Stimulated activated CD4-positive, alpha-beta T cell treated with anti-CD3 and anti-CD28 coated beads, TNF-alpha, amount 100 ng/mL, for 48 hours (primary cell): ENCODE measurements at places on chromosomes 6 and 20.

DNA sequence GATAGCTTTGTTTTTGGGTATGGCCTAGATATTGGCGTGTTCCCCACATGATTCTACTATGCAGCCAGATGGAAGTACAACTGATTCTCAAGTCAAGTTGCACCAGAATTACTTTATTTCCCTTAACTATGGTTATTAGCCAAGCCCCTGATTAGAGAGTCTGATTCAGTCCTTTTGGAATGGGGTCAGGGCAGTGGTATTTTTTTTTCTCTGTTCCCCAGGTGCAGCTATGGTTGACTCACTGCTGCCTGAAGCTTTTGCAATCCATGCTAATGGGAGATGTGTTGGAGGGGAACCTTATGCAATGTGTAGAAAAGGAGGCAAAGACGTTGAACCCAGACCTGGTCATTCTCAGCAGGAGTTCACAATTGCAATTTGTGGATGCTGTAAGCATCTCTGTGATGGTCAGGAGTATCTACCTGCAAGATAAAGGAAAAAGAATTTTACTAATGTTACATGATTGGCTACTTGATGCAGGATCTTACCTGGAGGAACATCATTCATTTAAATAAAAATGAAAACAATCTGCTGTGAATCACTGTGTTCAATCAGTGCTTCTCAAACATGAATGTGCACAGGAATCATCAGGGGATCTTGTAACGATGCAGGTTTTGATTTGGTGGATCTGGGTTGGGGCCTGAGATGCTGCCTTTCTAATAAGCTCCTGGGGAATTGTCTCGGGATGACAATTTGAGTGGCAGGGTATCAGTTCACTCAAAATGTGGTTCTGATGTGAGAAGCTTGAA, 49.4 kb downstream of the PFDN4 start:
- no peak for DNase-seq

- DNase-seq: no peak
These were observed 459.8 kb upstream of the CITED2 start for GRCh38 chr6:139834232-139834631.

DNA sequence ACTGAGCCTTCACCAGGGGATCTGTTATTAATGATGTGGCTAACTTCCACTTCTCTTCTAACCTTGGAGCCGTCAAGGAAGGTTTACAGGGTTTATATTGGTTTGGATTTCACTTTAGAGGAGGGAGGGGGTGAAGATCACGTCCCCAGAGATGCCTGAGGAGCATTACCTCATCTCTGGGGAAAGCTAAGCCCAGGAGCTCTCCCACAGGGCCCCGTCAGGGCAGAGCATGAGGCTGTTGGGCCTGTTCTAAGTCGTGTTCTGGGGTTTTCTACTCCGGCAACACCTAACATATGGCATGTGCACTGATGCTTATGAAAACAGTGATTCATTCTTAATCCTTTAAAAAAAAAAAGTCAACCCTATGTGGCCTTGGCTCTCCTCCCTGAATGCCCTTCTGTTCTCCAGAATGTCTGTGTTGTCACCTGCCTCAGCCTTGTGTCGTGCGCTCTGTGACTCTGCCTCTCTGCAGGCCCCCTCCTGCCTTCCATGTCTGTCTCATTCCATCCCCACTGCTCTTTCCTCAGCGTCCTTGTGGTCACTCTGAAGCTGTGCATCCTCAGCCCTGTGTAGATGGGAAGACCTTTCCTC, 97.4 kb upstream of the JARID2 start:
- DNase-seq: no peak

GRCh38 chr6:28429781-28430180, 13.5 kb downstream of the ZSCAN23 start:
- DNase-seq: no peak

- no peak for DNase-seq
These were observed 40.7 kb downstream of the PLCB4 start for GRCh38 chr20:9109566-9109965.

DNA sequence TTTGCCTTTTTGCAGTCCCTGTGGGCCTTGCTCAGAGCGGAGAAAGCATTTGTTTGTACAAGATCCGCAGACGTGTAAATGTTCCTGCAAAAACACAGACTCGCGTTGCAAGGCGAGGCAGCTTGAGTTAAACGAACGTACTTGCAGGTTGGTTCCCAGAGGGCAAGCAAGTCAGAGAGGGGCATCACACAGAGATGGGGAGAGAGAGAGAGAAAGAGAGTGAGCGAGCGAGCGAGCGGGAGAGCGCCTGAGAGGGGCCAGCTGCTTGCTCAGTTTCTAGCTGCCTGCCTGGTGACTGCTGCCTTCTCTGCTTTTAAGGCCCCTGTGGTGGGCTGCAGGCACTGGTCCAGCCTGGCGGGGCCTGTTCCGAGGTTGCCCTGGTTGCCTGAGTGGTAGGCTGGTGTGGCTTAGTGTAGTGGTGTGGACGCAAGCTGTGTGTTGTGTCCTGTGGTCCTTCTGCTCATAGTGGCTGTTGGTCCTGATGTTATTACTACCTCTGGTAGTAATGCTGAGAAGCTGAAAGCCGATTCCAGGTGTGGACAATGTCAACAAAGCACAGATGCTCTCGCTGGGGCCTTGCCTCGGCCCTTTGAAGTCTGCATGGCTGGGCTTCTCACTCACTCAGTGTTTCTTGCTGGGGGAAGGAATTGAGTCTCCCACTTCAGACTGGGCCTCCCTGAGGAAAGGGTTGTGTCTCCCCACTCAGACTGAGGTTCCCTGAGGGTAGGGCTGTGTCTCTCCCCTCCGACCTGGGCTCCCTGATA, 12.1 kb downstream of the VEGFA start:
- no peak for DNase-seq
